ENCODE measurements at places on chromosomes 1 and 21.

GRCh38 chr1:222015686-222016085 lies 273.8 kb upstream of the DUSP10 start:
- no peak for DNase-seq

GRCh38 chr1:60874718-60875117 lies 207.6 kb upstream of the NFIA start:
- peak; percentile 19 for DNase-seq

- peak; percentile 87 for DNase-seq
These were observed at the start of gene GON4L for GRCh38 chr1:155856975-155857930. GON4L (minus strand) TSS chr1:155857214; CDS start chr1:155853780, 3,434 bp downstream.

DNA sequence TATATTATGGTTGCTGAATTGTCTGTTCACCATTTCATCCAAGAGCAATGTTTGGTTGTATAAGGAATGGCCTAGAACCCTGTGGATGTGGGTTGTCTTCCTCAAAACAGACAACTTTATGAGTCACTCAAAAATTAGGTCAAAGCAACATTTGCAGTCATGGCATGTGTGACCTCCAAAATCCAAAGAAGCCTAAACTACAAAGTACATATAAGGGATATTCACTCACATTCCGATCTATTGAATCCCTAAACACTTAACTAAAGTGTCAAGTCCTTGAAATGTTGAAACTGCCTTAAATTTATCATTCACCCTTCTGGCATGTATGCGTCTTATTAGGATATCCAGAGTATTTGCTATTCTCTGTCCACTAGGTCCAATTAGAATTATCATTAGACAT lies 491.5 kb downstream of the NUF2 start:
- DNase-seq, result no peak

DNA sequence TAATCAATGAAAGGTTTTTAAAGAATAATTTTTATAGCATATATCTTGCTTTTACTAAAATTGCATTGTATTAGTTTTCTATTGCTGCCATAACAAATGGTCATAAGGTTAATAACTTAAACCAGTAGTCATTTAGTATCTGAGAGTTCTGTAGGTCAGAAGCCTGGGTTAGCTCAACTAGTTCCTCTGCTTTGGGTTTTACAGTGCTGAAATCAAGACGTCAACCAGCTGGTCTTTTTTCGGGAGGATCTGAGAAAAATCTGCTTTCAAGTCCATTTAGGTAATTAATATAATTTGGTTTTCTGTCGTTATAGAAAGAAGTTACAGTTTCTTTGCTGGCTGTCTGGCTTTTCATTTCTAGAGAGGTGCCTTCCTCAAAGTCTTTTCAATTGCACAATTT lies 577.7 kb downstream of the MRPL39 start:
- no peak for DNase-seq

DNA sequence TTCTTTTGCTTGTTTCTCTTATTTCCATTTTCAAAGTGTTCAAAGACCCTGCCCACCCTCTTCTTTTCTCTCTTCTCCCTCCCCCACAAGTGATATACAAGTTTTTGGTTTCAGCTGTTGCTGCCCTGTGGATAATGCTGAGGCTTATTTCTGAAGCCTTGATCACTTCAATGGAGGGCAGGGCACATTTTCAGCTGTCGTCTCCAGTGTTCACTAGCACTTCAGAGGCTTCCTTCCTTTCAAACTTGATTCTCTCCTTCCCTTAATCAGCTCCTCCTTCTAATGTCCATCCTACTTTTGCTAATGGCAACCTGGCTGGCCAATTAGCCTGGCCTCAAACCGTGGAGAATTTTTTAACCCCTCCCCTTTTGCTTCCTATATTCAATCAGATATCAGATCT lies 435.7 kb upstream of the RUNX1 start:
- no peak for DNase-seq

DNA sequence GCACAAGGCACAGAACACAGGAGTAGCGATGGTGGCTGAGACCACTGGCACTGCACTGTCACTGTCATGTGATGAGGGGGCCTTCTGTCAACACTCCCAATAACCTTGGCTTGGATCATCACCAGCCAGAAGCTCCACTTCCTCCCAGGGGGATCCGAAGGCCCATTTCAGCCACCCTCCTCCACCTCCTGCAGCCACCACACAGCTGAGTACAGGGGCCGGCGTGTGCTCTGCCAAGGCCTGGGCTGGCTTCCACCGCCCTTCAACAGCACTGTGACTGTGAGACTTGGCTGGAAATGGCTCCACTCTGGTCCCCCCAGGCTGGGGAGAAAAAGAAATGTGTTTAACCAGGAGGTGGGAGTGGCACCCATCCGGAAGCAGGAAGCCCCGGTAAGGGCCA lies 9.9 kb upstream of the NADK start:
- DNase-seq, result no peak

- DNase-seq, result no peak
These were observed 149.2 kb upstream of the FOXD3 start for GRCh38 chr1:63173161-63173560.

- no peak for DNase-seq
These were observed 276.2 kb downstream of the KCNH1 start for GRCh38 chr1:210857705-210858104.

- DNase-seq, result no peak
These were observed 228.9 kb downstream of the TNR start for GRCh38 chr1:175514387-175514953.

DNA sequence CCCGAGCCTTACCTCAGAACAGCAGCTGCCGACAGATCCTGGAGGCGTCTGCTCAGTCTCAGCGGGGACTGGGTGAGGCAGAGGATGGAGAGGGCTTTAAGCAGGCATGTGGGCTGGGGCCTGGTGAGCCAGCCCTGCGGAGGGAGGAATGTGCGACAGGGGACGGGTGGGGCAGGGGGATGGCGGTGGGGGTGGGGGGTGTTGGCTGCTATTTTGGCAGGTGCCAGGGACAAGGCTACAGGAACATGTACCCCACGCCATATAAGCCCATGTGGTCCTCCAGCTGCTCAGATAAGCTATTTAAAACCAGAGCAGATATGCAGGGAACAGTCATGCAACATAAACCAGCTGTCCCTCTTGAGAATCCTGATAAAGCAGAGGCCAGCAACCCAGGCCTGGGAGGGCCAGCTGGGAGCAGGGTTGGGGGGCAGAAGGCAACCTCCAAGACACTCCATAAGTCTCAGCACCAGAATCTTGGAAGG lies at the start of gene TNNT2:
Gene TNNT2, minus strand, starts transcription at position 70 of the 482 bp plus-strand sequence. CDS start 4,426 bp downstream, outside the sequence.
- DNase-seq, result no peak

DNA sequence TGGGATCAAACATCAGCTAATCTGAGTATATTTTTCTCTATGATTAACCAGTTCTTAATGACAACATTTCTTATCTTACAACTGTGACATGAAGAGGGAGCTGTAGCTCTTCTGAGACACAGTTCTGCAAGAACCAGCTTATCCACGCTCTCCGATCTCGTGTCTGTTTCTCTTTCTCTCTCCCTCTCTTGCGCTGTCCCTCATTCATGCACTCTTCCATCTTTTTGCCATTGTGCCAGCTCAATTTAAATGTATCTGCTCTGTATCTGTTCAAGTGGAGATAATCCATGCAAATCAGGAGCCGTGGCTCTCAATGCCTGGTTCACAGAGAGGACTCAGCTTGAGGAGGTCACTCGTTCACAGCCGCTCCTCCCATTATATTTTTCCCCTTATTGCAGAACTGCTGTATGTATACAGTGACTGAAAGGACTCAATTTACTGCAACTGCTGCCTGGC lies 494.7 kb upstream of the ADGRL2 start:
- peak; percentile 22 for DNase-seq

- DNase-seq, result peak; percentile 29
These were observed 1.7 kb upstream of the ADAR start for GRCh38 chr1:154609398-154610380.

DNA sequence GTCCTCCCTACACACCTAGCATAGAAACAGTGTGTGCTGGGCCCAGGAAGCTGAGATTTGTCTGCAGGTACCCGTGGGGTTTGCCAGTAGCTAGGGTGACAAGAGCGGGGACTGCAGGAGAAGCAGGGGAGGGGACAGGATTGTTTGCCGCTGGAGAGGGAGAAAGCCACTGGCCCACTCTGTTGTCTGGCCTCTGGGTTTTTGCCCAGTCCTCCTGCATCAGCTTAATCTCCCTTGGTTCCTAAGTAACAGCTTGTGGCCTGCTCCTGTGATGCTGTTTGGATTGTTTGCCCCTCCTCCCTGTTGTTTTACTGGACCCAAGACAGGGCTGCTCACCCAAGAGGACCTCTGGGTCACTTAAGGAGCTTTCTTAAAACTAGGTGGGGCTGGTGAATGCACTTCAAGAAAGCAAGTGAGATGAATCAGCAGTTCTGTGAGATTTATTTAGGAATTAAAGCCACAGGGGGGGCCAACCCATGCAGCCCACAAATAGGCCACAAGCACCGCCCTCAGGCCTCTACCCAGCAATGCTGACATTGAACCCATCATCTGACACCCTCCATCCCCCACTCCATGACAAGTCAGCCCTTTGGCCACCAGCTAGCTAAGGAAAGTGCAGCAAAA lies 142.8 kb downstream of the ZZZ3 start:
- peak; percentile 94 for DNase-seq

- no peak for DNase-seq
These were observed 31.3 kb downstream of the XKR8 start for GRCh38 chr1:27990920-27991537.

GRCh38 chr21:33924079-33924765 lies 8.6 kb upstream of the ATP5PO start:
- peak; percentile 52 for DNase-seq

- no peak for DNase-seq
These were observed 63.1 kb downstream of the NIBAN1 start for GRCh38 chr1:184911103-184911745.

DNA sequence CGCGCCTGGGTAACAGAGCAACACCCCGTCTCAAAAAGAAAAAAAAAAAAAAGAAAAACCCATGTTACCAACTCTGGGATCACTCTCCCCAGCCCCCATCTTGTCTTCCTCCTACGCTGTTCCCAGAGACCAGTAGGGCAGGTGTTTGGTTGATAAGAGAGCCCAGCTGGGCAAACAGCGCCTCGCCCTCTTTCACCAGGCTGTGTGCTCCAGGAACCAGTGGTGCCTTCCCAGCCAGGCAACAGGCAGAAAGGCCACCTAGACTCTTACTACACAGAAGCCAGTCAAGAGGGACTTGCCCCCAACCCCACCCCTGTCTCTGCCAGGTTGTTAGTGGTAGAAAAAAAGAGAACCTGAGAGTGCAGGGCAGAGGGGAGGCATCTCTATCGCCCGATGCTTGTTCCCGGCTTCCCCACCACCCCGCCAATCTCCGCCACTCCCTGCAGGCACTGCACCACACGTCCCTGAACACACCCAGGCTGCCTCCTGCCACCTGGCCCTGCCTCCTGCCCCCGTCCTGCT lies 14.0 kb upstream of the CTRC start:
- DNase-seq, result no peak

- DNase-seq, result no peak
These were observed 21.9 kb downstream of the FAM3B start for GRCh38 chr21:41338455-41338854.

GRCh38 chr1:223074445-223075300 lies 68.4 kb downstream of the TLR5 start:
- DNase-seq, result no peak

DNA sequence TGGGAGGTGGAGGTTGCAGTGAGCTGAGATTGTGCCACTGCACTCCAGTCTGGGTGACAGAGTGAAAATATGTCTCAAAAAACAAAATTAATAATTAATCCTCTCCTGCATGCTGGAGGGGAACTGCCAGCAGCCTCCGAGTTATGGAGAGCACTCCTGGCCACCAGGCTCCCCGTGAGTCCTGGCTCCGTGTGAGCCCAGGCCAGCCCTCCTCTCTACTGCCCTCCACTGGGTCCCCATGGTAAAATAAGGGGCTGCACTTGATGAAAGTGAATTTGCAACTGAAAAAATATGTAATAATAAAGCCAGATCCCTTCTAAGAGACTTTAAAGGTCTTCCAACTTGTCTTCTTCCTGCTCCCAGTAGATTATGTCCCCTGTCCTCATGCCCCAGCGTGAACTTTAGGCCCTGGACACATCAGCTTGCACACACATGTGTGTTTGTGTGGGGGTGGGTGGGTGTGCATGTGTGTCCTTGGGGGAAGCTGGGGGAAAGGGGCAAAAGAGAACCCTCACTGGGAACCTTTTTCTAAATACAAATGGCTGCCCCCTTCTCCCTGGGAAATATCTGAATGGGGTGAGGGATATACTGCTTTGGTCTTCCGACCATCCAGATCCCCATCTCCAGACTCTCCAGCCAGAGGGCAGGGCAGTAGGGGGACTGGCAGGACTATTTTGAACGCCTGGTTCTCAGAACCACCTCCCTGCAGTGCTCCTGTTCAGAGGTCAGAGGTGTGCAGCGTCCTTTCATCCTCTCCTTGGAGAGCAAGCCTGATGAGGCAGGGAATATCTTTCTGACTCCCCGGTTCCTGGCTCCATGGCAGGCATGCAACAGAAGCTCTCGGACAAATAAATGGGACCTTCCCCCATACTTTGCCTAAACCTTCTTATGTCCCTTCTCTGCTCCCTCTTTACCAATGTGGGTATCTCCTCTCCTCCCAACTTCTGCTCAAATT lies 26.2 kb downstream of the NEK2 start:
- no peak for DNase-seq

- peak; percentile 50 for DNase-seq
These were observed 20.1 kb downstream of the FAAP20 start for GRCh38 chr1:2174348-2175054.
